ENCODE measurements at places on chromosomes 12 and 14.

DNA sequence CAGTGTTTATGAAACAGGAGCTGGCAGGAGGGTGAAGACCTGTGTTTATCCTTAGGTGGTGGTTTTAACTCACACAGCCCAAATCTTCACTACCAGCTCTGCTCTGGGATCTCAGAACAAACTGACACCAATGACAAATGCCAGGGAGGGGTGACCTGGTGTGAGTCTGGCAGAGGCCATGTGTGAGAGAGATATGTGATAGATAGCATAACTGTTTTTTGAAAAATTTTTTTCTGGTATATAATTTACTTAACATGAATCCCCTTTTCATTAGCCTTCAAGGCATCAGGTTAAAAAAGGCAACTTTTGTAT lies 51.5 kb downstream of the SLC38A4 start:
- DNase-seq, result no peak

DNA sequence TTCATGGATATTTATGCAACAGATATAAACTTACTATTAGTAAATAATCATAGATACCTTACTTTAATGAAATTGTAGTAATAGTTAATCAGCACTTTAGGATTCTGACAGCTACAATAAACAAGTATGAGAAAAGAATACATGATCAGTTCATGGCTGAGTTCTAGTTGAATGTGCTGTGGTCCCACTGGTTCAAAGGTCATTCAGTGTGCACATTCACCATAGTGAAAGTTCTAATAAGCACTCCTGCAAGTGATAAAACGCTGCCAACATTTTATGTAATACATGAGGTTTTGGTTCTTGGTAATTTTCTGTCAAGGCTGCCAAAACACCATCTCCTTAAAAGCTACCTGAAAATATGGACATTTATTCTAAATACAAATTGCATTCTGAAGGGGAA lies 92.6 kb downstream of the NUMB start:
- DNase-seq, result no peak

GRCh38 chr12:53735556-53735955 lies 8.3 kb upstream of the CALCOCO1 start:
- no peak for DNase-seq

GRCh38 chr12:21539797-21540196 lies 13.7 kb downstream of the SPX start:
- DNase-seq, result no peak

GRCh38 chr12:89636052-89636775 lies 72.4 kb downstream of the ATP2B1 start:
- no peak for DNase-seq

DNA sequence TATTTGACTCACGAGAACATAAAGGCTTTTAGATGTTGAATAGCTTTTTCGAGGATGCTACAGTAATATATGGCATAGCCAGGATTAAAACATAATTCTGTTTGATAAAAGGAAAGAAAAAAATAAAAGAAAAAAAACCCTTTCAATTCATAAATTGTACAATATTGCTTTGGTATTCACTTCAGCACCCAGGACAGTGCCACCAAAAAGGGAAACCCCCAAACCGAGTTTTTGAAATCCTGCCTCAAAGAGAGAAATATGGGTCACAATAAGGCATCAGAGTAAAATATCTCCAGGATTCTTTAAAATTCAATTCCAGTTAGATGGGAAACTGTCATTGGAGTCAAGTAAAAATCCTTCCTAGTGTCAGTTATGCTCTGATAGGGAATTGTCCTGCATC lies 551.2 kb upstream of the SEL1L start:
- no peak for DNase-seq

DNA sequence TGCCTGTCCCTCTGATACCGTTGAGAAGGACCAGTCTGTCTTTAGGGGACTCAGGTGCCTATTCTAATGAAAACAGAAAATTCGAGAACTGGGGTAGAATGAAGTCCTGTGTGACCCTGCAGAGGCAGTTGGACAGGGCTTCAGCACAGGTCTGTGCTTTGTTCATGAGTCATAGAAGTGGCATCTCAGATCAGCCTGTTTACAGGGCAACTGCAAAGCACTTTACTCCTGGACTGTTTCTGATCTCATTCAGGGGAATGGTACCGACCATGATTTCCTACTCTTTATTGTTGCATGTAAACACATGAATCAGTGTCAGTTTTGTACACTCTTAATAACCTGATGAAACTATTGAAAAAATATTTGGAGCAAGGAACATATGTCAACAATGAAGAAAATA lies 1517.0 kb downstream of the AACS start:
- DNase-seq, result no peak

DNA sequence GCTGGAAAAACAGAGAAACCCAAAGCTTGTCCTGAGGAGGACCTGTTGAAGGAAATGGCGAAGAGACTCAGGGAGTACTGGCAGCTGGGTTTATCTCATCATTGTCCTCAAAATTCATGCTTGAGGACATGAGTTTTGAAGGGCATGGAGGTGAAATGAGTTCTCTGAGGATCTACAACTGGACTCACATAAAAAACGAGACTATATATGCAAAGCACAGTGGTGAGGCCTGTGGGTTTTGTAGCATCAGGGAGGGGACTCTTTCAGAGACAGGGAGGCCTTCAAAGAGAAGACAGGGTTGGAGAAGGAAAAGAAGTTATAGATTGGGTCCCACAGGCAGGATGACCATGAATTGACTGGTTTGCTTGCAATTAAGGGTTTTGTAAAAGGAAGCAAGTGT lies 71.3 kb upstream of the SCN8A start:
- no peak for DNase-seq

- DNase-seq, result no peak
Measured at GRCh38 chr14:56708704-56709103, 101.6 kb downstream of the OTX2 start.

DNA sequence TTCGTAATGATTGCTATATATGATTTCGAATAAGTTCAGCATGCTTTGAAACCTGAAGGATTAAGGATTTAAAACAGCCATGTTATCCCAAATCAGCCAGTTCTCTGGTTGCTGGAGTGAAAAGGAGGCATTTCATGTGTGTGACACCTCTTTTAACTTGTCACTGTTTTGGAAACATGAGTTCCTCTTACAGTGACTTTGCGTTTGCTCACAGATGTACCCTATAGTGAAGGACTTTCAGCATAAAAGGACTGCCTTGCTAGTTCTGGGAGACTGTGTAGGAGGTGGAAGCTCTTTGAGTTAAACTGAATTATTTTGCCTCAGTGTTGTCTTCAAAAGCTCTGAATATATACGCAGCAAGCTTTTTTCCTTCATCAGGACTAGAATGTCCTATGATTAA lies 7.6 kb downstream of the RNASE11 start:
- DNase-seq, result no peak

DNA sequence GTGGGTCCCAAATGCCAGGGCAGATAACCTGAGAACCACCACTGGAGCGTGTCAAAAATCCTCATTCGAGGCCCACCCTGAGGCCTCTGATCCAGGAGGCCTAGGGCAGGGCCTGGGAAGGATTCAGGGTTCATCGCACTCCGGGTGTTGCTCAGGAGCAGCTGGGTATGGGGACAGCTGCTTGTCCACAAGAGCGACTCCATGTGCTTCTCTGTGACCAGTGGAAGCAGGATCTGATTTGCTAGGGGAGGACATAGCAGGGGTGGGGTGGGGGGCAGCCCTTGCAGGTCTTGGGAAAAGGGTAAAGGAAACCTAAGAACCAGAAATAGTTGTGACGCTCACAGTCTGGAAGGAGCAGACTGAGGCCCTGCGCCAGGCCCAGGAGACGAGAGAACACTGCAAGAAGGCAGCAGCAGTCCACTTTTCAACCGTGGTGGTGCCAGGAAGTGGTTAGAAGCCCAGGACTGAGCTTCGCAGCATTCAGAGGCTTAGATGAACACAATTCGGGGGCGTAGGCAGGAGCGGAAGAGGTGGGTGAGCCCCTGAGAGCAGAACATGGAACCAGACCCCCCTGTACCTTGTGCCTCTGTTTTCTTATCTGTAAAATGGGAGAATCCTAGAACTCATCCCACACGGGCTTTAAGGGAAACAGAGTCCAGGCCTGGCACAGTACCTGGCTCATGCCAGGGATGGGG lies 33.7 kb downstream of the ITPK1 start:
- DNase-seq, result no peak

GRCh38 chr12:19014240-19014639 lies 115.3 kb upstream of the PLEKHA5 start:
- no peak for DNase-seq

DNA sequence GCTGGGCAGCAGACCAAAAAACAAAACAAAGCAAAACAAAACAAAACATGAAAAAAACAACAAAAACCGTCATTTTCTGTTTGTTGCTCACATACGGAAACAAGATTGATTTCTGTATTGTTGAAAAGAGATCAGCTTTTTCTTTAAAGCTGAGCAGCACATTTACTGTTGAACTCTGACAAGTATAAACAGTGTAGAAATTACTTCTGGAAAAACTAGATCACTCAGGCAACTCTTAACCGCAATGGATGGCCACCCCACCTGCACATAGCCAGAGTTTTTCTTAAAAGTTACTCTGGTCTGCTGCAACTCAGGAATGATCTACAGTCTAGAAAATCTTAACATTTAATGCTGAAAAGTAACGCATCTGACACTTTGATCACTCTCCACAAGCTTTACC lies 80.9 kb downstream of the PPM1H start:
- no peak for DNase-seq

- DNase-seq, result no peak
Measured at GRCh38 chr14:94041551-94042346, 15.6 kb downstream of the OTUB2 start.

GRCh38 chr12:57983146-57983857 lies 41.9 kb downstream of the ATP23 start:
- DNase-seq, result peak; percentile 1

All from NCI-H524 (cell line).